ENCODE measurements at places on chromosomes 1 and 21.

GRCh38 chr1:41408691-41409090 lies 47.5 kb downstream of the FOXO6 start:
- no peak for DNase-seq

DNA sequence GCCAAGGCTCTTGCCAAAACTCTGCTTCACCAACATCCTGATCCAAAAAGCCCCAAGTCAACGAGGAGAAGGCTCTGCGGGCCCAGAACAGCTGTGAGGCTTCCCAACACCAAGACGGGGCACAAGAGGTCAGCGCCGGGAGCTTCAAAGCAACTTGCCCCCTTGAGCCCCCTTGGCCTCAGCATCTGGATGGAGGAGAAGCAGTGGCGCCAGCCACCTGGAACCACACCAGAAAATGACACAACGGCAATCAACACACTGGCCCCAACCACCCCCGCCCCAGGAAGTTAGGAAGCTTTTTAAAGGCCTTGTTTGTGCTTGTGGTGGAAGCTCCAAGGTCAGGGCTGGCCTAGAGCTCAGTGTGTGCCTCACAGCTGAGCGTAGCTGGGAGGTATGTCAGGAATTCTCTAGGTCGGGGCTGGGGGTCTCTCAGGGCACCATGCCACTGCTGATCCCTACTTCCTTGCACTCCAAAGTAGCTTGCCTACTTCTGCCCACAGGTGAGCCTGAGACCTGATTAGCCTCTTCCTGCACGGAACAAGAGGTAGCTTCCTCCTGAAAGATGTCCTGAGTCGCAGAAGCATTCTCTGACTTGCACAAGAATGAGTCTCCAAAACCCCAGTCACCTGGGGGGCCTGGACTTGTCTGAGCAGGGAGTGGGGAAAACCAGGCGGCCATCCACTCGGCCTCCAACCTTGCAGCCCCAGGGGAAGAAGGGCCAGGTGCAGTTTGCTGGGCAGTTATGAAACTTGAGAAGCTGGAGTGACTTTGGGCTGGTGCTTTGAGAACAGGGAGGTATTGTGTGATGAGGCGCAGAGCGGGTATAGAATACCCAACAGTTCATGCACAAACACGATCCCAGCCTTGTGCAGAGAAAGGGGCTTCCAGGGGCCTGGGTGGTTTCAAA lies 9.7 kb upstream of the SRP9 start:
- no peak for DNase-seq

DNA sequence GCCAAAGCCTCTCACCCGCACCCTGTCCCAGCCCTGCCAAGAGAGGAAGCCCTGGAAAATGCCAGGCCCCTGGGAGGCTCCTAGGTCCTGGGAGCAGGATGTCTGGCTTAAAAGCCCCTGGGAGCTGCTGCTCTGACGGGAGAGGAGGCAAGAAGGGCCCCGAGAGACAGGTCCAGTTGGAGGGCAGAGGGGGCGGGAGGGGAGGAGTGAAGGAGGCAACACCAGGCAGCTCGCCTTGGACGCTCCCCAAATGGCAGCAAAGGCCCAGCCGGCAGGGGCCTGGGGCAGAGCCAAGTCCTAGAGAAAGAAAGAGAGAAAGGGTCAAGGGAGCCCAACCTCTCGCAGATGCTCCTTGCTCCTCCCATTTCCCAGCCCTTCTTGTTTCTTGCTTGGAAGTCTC lies 6.8 kb downstream of the ETV3L start:
- DNase-seq, result no peak

- no peak for DNase-seq
Measured at GRCh38 chr1:201138311-201138840, 11.4 kb upstream of the ASCL5 start.

DNA sequence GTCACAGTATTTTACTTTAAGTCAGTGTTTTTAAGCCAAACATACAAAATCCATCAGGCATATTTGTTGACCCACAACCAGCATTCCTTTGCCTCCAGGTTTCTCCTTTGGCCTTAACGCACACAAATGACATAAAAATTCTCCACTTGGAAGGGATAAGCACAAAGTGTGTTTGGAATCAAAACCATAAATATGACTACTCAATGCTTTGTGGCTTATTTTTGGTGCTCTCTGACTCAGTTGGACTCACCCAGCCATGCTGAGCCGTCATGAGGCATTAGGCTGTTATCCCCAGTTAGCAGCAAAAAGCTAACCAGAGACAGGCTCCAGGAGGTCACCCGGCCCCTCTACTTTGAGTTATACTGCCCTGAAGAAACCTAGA lies 948 bp downstream of the PRUNE1 start:
- no peak for DNase-seq

- DNase-seq, result no peak
Measured at GRCh38 chr1:208254862-208255261, 10.7 kb upstream of the PLXNA2 start.

- no peak for DNase-seq
Measured at GRCh38 chr1:9086796-9087195, 17.4 kb upstream of the SLC2A5 start.

- no peak for DNase-seq
Measured at GRCh38 chr21:38850277-38850951, 44.7 kb downstream of the ETS2 start.

DNA sequence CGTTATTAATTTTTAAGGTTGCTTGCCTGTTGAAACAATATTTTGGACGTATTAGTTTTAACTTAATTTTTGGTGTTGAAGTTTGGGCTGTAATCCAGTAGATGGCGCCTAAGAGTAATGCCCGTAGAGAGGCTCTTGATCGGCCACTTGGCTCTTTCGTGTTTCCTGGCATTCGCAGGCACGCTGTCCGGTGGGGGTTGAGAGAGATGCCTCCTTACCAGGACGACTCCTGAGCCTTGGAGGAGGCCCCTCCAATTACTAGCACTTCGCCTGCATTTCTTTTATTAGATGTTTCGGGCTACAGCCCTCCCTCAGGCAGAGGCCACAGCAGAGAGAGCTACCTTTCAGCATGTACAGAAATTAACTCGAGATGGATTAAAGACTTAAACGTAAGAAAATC lies 12.0 kb downstream of the OR2M4 start:
- peak; percentile 51 for DNase-seq

- DNase-seq, result no peak
Measured at GRCh38 chr21:35909456-35910223, 150.7 kb downstream of the SETD4 start.

DNA sequence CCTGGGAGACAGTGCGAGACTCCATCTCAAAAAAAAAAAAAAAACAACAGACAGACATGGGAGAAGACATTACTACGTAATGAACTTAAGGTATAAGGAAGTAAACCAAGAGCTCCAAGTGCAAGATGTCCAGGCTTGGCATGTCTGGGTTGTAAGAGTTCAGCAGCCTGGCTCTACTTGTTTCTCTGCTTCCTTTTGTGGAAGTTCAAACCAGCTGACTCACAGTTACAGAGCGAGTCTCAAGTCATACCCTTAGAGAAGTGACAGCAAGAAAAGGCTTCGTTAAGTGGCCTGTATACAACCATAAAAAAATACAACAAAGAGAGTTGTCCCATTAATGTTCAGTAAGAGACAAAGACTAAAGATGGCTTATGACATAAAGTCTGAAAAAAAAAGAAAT lies 1.3 kb downstream of the RIT1 start:
- no peak for DNase-seq

GRCh38 chr1:115299266-115299665 lies 38.8 kb downstream of the NGF start:
- DNase-seq, result no peak

DNA sequence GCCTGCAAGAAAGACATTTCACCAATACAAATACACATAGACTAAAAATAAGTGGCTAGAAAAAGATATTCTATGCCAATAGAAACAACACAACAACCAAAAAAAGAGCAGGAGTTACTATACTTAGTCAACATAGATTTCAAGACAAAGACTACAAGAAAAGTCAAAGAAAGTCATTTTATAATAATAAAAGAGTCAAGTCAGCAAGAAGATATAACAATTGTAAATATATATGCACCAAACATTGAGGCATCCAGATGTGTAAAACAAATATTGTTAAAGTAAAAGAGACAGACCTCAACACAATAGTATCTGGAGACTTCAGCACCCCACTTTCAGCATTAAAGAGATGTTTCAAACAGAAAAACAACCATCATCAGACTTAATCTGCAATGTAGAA lies 104.6 kb downstream of the AMY1C start:
- no peak for DNase-seq

- no peak for DNase-seq
Measured at GRCh38 chr1:117017062-117017461, 15.5 kb downstream of the CD101 start.

GRCh38 chr1:84959294-84959693 lies 37.6 kb downstream of the MCOLN2 start:
- no peak for DNase-seq
